ENCODE measurements at places on chromosomes 11 and 22.

DNA sequence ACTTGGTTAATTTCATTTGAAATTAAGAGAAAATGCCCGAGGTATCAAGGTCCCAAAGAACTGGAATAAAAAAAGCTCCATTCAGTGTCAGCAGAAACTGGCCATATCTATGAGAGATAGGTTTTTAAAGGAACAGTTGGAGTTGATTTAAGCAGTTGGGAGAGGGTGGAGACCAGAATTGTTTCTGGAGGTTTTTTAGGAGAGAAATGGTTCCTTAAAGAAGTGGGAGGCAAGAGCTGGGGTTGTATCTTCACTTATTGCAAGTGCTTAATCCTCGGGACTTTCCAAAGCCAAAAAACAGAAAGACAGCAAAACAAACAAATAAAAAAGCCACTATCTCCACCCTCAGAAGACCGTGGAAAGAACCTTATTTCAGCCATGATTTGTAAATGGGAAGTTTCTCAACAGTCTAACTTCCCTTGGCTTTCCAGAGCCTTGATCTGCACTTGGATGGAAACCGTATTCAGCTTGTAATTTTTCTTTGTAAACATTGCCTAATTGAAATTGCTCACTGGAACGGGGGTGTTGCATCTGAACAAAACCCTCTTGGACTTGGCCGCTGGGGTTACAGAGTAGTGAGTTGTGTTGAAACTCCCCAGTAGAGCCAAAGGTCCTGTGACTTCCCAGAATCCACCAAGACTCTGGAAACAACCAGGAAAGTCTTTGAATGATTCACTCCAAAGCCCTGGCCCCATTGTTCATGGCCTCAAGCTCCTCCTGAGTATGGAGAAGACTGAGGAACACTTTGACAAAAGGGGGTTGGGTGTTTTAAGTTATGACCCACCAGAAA lies 115.6 kb downstream of the SLC1A2 start:
- no peak for DNase-seq

DNA sequence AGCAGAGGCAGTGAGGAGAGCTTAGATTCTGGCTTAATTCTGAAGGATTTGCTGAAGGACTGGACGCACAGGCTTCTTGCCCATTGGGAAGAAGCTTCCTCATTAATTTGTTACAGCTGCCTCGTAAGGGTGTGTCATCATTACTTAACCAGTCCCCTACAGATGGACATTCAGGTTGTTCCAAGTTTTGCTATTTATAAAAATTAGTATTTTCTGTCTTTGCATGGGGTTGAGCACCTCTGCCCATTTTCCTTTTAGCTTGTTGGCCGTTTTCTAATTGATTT lies 38.1 kb downstream of the CAPN1 start:
- peak; percentile 41 for DNase-seq

DNA sequence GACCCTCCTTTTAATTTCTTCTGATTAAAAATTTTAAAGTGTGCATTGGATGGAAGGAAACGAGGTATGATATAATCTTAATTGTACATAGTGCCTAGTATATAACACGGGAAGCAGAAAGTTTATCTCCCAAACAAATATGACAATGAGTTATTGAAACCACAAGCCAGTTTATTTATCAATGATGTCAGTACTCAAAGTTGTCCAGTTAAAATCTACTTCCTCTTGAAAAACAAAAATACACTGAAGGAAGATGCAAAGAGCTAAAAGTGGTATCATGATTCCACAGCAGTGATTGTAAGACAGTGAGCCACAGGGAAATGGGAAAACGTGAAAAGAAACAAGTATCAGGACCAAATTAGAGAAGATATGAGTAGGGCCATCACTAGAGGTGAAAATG lies 18.8 kb upstream of the OR5B21 start:
- DNase-seq: no peak

- DNase-seq: no peak
Observed at GRCh38 chr11:65420506-65420905, 2.1 kb upstream of the NEAT1 start.

DNA sequence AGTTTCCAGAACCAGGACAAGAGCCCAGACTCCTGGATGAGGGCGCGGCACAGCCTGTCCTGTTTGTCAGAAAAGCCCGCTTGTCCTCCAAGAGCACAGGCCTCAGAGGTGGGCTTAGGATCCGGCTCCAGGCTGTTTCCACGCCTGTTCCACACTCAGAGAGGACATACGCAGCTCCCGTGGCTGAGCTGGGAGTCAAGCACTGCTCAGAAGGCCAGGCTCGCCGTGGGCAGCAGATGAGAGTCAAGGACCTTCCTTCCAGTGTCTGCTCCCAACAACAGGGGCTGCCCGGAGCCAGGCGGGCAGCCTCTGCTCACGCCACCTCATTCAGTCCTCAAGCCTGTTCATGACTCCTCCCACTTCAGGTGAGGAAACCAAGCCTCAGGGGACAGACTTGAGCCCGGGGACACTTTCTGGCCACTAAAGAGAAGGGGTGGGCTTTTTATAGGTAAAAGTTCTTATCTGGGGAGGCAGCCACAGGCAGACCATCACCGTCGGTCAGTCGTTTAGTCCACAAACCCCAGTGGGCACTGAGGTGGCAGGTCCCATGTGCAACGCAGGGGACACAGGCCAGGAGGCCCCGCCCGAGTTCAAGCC lies 3.8 kb downstream of the CYB5R3 start:
- DNase-seq: no peak

DNA sequence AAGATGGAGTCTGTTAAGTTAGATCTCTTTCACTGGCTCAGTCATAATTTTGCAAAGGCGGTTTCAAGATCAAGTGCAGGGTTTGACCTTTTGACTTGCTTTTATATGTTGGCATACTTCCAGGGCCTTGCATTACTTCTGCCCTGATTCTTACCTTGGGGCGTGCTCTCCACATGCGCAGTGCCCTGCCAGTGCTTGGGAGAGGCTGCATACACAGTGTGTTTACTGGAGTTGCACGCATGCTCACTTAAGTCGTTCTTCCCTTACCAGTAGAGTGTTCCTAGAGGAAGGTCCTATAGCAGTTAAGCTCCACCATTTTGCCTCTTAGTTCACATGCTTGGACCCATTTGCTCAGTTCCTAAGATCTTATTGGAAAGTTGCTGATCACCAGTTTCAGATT lies 21.0 kb upstream of the TMEM123 start:
- no peak for DNase-seq

- DNase-seq: peak; percentile 23
Observed at GRCh38 chr11:127105593-127106541, 105.3 kb upstream of the KIRREL3 start.

DNA sequence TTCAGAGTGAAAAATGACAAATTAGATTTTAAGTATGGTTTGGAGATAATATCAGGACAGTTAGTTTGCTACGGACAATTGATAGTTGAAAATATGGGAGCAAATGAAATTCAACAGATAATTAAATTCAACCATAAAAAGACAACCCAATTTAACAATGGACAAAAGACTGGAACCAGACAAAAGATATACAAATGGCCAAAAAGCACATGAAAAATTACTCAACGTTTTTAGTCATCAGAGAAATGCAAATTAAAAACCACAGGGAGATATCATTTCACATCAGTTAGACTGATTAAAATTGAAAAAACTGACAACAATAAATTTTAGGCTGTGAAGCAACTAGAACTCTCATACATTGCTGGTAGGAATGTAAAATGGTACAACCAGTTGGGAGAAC lies 27.2 kb downstream of the SIK2 start:
- no peak for DNase-seq

GRCh38 chr11:81658722-81659121 lies 1074.9 kb downstream of the FAM181B start:
- no peak for DNase-seq

DNA sequence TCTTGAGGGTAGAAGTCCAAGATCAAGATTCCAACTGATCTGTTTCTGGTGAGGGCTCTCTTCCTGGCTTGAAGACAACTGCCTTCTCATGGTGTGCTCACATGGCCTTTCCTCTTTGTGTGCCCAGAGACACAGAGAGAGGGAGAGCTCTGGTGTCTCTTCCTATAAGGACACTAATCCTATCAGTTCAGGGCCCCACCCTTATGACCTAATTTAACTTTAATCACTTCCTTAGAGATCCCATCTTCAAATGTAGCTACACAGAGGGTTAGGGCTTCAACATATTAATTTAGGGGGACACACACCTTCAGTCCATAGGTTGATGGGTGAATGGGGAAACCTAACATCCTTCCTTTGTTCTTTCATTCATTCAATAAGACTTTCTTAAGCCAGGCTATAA lies 144.6 kb downstream of the MN1 start:
- no peak for DNase-seq

DNA sequence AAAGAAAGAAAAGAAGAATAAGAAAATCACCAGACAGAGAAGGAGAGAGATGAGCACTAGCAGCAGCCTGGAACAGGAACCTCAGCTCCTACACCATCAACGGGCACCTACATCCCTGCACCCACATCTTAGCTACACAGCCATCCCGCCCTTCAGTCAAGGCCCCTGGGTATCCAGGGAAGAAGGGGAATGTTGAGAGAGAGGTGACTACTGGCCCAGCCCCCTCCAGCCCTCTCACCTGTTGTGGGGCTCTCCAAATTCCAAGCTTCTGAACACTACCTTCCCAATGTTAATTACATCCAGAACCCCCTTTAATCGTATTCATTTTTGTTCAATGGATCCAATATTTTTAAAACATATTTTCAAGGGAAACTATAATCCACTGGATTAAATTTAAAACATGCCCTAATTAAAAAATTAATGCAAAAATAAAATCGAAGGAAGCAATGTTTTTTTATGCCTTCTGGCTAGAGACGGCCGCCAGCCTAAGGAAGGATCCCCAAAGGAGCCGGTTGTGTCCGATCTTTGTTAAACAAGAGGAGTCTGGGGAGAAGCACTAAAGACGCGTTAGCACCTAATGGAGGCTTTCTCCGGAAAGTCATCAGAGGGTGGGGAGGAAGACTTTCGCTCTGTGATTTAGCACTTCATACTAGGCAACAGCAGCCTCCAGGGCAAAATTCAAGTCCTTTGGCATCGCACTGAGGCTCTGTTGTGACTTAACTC lies 9.5 kb downstream of the TPST2 start:
- DNase-seq: no peak

GRCh38 chr22:48320683-48321451 lies 1506.8 kb downstream of the BRD1 start:
- peak; percentile 48 for DNase-seq

GRCh38 chr11:79253280-79253679 lies 187.6 kb downstream of the TENM4 start:
- DNase-seq: no peak

DNA sequence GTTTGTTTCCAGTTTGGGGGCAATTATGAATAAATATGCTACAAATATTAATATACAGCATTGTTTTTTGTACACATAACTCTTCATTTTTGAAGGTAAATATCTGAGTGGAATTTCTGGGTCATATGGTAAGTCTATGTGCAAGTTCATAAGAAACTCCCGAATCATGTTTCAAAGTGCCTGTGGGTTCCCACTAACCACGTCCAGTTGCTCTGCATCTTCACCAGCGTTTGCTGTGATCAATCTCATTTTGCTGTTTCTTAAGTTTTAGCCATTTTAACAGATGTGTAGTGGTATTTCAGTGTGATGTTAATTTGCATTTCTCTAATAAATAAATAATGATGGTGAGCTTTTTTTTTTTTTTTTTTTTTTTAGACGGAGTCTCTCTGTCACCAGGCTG lies 14.2 kb upstream of the CSRP3 start:
- DNase-seq: no peak

- no peak for DNase-seq
Observed at GRCh38 chr11:108902027-108902469, 237.2 kb downstream of the DDX10 start.

DNA sequence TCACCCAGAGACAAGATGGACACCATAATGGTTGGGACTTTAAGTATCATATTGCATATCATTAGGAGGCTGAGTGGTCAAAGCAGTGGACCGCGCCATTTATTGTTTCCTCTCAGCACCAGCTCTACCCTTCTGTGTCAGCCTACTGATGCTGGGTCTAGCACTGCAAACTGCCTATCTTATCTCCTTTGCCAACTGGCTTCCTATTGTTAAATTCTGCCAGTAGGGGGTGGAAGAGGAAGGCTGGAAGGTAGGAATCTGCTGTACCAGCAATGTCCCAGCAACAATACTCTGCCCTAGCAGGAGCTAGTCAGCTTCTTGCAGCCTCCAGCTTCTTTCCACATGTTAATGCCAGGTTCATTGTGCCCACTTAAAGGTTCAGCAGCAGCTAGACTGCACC lies 367.1 kb upstream of the PDGFD start:
- no peak for DNase-seq

DNA sequence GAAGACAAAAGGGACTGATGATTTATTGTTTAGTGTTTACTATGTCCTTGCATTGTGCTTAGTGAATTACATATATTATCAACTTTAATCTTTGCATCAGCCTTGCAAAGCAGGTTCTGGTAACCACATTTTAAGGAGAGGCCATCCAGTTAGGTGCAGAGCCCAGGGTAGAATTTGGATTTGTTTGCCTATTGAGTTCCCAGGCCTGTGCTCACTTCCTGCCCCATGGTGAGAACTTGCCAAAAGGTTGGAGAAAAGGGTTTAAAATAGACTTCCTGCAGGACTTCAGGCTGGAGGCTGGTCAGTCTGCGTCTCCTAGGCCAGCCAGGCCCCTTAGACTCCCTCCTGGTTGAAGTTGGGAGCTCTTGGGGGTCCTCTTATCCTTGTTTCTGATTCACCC lies 72.1 kb downstream of the ATXN10 start:
- DNase-seq: no peak

GRCh38 chr11:67056267-67057204 lies at the start of gene RHOD:
RHOD (plus strand) TSS chr11:67056847; CDS start chr11:67056903, 56 bp downstream.
- no peak for DNase-seq

DNA sequence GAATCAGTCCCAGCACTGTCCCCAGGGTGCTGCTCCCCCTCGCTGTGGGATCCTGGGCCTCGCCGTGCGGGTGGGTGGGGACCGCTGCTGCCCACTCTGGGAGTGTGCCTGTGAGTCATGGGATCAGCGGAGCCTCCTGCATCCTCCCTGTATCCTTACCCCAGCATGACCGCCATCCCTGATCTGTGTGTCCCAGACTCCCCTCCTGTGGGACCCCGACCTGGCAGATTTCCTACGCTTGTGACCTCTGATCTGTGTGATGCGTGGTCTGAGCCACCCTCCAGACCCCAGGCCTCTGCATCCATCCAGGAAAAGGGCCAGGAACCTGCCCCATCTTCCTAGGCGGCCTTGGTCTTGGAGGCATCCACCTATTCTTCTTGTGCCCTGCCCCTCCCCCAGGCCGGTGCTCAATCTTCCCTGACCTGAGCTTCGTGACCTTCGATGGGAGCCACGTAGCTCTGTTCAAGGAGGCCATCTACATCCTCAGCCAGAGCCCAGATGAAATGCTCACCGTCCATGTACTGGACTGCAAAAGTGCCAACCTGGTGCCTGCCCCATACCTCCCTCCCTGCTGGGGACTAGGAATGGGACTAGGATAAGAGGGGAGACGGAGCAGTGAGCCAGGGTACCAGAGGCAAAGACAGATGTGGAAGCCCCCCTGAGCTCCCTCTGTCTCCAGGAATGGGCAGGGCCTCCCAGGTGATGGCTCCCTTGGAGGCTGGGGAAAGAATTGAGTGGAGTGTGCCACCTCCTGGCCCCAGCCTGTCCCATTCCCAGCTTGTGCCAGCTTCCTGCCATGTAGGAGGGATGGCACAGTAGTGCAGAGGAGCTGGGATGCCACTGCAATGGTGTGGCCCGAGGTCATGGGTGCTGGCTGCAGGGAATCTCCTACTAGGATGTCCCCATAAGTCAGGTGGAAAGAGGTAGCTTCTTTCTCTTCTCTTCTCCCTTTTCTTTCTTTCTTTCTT lies 65.4 kb downstream of the OTOG start:
- DNase-seq: no peak

- DNase-seq: no peak
Observed at GRCh38 chr11:108122166-108122628, 830 bp downstream of the ACAT1 start.

Data from muscle of arm (tissue), 14 donors.